MM.1S (cell line): ENCODE measurements at places on chromosomes 16 and 17.
A peak's percentile ranks its signal among the peaks of the same experiment; 100 is the strongest.

DNA sequence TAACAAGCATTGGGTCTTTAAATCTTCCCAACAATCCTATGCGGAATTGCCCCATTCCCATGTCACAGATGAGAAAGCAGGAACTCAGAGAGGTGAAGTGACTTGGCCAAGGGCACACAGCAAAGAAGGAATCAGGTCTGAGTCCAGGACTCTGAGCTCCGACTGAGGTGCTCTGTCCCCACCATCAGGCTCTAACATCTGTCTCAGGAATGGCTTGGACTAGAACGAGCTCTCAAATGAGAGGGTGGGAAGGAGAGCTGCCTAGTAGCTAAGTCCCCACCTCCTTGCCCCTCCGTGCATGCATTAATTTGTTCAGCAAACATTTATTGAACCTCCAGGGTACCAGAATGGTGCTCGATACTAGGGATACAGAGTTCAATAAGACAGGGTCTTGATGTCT, 26.7 kb downstream of the ABCC3 start:
- no peak for DNase-seq

GRCh38 chr17:72463287-72464102, 342.7 kb downstream of the SOX9 start:
- DNase-seq: no peak

DNA sequence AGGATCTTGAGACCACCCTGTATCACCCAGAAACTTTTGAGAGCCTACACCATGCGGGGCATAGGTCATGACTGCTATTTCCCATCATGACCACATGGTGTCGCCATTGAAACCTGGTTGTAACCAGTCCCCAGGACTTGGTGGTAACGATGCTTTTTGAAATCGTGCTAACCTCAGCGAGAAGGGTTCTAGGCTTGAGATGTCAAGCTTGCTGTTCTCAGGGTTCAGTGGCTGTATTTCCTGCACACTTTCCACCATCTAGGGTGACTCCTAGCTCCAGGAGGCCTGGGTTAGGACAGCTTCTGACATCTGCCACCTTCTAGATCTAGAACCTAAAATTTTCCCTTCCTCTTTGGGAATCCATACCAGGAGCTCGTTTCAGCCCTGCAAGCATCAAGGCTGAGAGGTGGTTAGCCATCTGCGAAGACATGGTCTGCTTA, 13.0 kb upstream of the SPNS3 start:
- peak; percentile 87 for DNase-seq

DNA sequence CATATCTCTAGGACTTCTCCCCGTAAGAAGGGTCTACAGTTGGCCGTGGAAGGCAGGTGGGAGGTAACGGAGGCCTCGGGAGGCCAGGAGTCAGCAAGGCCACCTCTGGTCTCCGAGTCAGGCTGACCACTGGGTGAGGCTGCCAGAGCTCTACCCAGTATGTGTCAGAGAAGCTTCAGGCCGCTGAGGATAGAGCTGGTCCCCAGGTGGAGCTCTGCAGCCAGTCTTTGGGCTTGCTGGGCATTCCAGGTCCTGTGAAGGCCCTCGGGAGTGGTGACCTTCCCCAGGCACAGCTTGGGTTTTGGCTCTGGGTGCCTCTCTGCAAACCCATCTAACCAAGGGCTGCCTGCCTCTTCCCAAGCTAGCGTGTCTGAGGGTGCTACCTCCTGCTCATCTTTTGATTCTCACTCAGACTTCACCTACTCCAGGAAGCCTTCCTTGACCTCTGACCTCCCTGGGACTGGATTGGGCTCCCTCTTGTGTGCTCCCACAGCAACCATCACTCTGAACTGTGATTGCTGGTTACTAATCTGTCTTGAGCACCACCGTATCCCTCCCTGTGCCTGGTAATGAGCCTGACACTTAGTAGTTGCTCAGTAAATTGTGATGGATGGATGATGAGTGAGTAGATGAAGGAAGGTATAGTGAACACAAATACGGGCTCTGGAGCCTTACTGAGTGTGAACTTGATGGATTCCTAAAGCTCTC, 22.3 kb downstream of the RHBDL3 start:
- no peak for DNase-seq

GRCh38 chr17:8362651-8363332, 13.7 kb downstream of the KRABD2 start:
- DNase-seq: no peak

DNA sequence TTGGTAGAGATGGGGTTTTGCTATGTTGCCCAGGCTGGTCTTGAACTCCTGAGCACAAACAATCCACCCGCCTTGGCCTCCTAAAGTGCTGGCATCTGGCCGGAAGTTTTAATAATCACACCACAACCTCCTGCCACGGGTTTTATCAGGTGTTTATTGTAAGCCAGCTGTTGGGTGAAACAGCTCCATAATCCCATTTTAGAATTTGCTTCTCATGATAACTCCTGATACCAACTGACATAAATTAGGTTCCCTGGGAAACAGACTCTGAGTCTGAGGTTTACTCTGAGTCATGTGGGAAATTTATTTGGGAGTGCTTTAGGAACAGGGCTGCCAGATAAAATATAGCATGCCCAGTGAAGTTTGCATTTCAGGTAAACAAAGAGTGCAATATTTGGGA, 122.6 kb upstream of the MED13 start:
- DNase-seq: no peak

DNA sequence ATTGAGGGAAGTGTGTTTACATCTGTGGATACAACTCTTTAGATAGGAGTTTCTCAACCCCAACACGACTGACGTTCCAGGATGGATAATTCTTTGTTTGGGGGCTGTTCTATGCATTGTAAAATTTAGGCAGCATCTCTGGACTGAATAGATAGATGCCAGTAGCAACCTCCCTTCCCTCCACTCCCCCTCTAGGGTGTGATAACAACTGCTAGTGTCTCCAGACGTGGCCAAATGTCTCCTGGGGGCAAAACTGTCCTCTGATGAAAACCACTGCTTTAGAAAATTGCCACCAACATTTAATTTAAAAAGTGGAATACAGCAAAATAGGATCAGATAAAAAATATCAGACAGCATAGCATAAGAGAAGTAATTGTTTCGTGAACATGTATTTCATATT, 79.9 kb downstream of the HS3ST3A1 start:
- DNase-seq: no peak

- no peak for DNase-seq
These were observed 455 bp downstream of the ATP1B2 start for GRCh38 chr17:7651097-7651664.

DNA sequence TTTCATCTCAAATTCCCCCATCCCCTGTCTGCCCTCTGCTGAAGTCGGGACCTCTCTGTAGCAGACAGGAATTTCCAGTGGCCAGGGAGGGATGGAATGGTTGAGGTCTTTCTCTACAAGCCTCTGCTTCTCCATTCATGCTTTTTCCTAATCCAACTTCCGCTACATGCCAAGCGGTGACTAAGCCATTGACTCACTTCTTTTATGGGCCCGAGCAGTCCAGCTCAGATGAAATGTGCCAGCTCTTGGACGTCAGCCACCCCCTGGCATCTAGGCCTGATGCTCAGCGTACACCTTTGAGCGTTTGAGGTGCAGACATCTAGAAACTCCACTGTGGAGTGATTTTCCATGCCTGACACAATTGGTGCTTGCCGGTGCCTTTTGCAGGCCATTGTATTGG, 40.7 kb upstream of the GPR139 start:
- DNase-seq: no peak

DNA sequence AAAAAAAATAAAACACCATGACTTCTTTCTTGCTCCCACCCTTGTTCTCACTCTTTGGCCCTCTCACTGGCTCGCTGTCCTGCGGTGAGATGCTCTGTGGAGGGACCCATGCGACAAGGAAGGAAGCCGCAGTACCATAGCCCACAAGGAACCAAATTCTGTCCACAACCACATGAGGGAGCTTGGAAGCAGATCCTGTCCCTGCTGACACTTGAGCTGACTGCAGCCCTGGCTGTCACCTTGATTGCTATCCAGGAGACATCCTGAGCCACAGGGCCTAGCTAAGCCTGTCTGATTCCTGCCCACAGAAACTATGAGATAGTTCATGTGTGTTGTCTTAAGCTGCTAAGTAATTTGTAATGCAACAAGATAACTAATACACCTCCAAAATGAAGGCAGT, 4.8 kb upstream of the MT2A start:
- DNase-seq: peak; percentile 13

GRCh38 chr16:81634380-81635062, 144.6 kb upstream of the PLCG2 start:
- DNase-seq: no peak

GRCh38 chr17:1482680-1483079, 9.8 kb downstream of the MYO1C start:
- DNase-seq: no peak

- DNase-seq: no peak
These were observed 23.4 kb upstream of the METRNL start for GRCh38 chr17:83055911-83056582.

GRCh38 chr16:58584831-58585505, 44.7 kb downstream of the CNOT1 start:
- DNase-seq: no peak

DNA sequence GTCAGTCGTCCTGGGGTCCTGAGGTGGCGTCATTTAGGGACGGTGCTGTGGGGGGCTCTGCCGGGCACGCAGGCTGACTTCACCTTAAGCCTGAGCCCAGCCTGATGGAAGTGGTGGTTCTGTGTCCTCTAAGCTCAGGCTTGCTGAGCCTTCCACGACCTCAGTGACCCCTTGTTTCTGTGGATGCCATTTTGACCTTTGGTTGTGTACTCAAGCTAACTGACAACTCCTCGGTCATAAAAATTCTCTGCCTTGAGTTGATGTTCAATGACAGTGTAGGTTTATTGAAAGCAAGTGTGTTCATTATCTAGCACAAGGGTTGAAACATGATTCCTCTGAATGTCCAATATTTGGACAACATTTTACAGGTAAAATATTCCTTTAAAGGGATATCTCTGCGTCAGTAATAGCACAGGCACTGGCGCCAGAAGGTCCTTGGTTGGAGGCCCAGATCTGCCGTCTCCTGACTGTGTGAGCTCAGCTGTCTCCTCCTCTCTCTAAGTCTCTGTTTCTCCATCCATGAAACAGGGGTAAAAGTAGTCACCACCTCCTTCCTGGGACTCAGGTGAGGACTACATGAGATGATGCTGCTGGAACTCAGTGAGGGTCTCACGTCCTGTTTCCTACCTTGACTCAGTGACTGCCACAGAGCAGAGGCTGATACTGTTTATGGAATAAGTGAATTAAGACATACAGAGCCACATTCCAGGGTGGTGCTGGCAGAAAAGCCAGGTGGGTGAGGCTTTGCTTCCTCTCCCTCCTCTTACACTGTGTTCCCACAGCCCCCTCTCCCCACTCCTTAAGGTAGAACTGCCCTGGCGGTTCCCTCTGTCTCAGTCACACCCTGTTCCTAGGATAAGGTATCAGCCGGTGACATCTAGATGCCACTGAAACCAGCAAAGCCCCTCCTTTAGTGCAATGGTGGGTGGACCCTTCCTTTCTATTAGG, 75.7 kb downstream of the IRF8 start:
- DNase-seq: no peak

DNA sequence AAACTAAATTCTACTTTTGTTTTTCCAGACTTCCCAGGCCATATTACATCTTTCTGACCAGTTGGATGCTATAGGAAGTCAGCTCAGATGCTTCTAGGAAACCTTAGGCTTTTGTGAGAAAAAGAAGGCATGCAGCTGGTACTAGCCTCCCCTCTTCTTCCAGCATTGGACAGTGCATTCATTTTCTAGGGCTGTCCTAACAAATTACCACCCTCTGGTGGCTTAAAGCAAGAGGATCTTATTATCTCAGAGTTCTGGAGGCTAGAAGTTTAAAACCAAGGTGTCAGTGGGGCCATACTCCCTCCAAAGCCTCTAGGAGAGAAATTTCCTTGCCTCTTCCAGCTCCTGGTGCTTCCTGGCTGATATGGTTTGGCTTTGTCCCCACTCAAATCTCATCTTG, 467.8 kb downstream of the SLC39A11 start:
- DNase-seq: no peak

GRCh38 chr16:57624044-57624688, 4.3 kb upstream of the ADGRG1 start:
- no peak for DNase-seq

- DNase-seq: no peak
These were observed 26.3 kb downstream of the ARHGAP23 start for GRCh38 chr17:38454532-38454931.

DNA sequence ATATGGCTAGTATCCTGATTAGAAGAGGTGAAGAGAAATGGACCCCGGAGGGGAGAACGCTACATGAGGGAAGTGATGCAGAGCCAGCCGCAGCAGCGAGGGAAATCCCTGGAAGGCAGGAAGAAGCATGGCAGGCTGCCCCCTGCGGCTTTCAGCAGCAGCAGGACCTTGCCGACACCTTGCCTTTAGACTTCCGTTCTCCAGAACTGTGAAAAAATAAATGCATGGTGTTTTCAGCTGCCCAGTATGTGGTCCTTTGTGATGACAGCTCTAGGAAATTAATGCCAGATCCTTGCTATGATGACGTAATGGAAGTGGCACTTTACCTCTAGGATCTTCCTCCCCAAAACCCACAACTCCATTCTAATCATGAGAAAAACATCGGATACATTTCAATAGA, 9.7 kb upstream of the ZFP1 start:
- DNase-seq: no peak

GRCh38 chr17:74211912-74212208, 1.5 kb upstream of the TTYH2 start:
- no peak for DNase-seq

GRCh38 chr16:27973678-27974077, 89.8 kb downstream of the GSG1L start:
- DNase-seq: no peak

DNA sequence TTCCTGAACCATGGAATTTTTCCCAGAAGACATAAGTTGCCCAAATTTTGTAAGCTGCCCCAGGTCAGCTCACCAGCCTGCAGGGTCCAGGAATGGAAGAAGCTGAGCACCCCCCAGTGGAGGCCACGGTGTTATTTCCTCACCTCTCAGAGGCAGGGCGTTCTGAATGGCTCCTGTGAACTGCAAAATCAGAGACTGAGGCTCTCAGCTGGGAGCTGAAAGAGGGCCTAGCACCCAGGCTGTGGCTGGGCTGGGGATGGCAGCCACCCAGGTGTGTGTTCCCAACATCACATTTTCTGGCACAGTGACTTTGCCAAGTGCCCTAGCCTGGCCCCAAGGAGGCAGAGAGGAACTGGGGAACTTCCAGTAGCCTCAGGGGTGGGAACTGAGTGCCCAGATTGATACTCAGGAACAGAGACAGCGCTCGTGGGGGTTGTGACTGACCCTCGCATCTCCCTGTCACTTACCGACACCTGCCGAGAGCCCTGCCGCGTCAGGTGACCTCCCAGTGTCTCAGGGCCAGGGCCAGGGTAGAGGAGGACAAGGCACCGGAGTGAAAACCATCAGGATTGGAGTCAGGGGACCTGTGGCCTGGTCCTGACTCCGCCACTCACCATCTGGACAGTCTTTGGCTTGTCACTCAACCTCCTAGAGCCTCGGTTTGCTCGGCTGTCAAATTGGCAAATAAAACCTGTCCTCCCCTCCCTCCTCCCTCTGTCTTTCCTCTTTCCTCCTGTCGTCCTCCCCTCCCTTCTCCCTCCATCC, 11.3 kb downstream of the CACNG4 start:
- DNase-seq: no peak
